ENCODE measurements at places on chromosomes 1 and 21.
A peak's percentile ranks its signal among the peaks of the same experiment; 100 is the strongest.

DNA sequence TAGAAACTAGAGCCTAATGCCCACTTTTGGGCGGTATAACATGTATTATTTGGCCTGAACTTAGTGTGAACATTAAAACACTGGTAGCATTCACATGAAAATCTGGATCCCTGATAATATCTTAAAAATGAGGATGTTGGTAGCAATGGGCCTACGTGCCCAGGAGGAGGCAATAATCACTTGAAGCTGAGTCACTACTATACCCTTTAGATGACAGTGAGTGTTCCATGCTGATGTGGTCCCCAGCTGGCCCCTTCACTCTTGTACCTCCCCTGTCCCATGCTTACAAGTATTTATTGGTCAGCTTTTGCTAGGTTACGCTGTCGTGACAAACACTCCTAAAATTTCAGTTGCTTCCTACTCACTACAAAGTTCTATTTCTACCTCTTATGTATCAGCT lies 23.0 kb upstream of the POU2F1 start:
- no peak for DNase-seq

- no peak for DNase-seq
These were observed 10.1 kb downstream of the NEK7 start for GRCh38 chr1:198166900-198167299.

- DNase-seq = no peak
These were observed 215.5 kb downstream of the KCNJ6 start for GRCh38 chr21:37700641-37701202.

DNA sequence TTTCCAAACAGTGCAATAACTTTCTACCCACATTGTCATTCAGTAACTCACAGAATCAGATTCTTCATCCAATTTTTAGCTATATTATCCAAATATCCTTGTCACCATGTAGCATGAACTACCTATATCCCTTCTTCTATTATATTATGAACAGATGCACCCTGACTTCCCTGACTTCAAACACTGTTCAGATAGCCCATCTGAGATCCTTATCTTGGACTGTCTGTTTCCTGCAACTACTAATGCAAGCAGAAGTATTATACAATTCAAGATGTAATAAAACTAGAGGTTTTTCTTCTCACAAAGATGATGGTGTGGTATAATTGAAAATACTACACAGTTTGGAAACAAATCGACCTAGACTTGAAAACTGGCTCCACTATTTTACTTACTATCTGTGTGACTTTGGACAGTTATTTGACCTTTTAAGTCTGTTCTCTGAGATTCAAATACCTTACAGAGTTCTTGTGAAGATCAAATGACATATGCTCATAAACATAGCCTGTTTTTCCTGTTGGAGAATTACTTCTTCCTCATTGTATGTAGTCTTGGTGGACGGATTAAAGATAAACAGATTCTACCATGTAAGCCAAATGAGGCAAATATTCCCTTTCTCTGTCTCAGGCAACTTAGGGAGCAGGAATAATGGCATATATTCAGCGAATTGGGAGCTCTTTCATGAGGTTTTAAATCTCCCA lies 407.9 kb upstream of the ZRANB2 start:
- no peak for DNase-seq

DNA sequence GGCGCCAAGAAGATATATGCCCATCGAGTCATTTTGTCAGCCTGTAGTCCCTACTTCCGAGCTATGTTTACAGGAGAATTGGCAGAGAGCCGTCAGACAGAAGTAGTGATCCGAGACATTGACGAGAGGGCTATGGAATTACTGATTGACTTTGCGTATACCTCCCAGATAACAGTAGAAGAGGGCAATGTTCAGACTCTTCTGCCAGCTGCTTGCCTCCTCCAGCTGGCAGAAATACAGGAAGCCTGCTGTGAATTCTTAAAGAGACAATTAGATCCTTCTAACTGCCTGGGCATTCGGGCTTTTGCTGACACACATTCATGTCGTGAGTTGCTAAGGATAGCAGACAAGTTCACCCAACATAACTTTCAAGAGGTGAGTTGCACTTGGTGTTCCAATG lies 19.1 kb downstream of the KLHL20 start:
- DNase-seq = no peak

GRCh38 chr1:55250399-55251075 lies 35.4 kb upstream of the USP24 start:
- DNase-seq = no peak

DNA sequence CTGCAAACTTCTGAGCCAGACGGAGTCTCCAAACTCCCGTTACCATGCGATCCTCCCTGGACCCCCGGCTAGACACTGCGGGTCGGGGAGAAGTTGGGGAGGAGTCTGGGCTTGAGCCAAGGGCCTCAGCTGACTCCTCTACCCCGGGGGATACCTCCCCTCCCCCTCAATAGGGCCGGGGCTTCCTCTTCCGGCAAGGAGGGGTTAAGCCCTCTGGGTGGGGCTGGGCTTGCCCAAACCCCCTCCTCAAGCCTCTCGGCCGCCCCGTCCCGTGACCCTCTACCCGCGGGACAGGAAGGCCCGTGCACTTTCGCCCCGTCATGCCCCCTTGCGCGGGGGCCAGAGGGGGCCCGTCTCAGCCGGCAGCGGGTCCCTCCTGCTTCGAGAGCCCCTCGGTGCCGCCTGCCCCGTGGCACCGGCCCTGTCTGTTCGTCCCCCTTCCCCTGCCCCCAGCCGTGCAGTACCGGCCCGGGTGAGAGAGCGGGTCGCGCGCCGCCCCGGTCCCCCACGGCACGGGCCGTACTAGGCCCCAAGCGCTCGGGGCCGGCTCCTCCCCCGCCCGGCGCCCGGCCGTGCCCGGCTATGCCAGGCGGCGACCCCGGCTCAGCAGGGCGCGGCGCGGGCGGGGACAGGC lies 652 bp downstream of the ARL8A start:
- DNase-seq = no peak

- no peak for DNase-seq
These were observed 21.5 kb upstream of the STMN1 start for GRCh38 chr1:25927521-25928265.

DNA sequence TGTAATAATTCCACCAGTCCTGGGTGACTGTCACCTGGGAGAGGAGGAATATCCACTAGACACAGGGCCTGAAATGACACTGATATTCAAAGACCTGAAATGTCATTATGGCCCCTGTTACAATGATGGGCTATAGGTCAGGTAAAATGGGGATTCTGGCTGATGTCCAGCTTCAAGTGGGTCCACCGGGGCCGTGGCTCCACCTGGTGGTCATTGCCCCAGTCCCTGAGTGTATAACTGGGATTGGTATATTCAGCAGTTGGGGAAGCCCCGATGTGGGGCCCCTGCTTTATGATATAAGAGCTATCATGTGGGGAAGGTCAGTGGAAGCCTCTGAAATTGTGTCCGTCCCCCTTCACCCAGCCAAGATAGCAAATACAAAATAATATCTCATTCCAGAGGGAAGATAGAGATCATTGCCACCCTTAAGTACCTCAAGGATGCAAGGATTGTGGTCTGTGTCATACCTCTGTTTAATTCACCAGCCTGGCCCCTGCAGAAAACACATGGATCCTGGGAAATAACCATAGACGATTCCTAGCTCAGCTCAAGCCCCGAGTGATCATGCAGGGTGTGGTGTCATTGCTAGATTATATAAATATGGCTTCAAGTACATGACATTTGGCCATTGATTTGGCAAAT lies 19.4 kb downstream of the PLEKHO1 start:
- peak; percentile 34 for DNase-seq

GRCh38 chr1:153617663-153618062 lies 1.5 kb upstream of the S100A14 start:
- DNase-seq = no peak

DNA sequence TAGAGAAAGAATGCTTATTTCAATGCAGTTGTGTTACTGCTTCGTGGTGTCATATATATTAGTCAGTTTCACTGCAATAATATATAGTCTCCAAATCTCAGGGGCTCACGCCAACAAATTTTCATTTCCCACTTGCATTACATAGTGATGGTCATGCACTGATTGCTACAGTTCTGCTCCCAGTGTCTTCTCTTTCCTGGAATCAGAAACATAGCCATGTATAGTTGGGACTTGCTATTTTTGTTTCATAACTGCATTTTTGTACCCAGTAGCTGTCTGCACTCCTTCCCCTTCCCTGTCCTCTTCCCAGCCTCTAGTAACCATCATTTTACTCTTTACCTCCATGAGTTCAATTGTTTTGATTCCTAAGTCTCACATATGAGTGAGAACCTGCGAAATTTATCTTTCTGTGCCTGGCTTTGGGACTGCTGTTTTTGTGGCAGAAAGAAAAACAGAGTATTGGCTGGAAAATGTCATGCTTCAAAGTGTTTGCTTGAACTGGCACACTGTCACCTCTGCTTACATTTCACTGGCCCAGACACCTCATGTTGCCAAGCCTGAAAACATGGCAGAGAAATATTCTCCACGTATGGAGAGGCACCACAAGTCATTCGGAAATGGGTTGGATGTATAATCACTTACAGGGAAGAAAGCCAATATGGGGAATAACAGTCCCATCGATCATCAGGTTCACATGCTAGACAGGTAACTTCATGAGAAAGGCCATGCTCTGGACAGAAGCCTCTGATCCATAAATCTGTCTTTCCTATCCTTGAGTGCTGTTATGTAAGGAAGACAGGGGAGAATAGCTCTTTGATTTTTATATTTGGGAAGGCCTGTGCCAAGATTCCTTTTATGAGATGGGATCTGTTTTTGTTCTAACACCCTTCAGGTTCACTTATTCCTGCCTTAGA lies 60.4 kb upstream of the BACH1 start:
- DNase-seq = no peak

DNA sequence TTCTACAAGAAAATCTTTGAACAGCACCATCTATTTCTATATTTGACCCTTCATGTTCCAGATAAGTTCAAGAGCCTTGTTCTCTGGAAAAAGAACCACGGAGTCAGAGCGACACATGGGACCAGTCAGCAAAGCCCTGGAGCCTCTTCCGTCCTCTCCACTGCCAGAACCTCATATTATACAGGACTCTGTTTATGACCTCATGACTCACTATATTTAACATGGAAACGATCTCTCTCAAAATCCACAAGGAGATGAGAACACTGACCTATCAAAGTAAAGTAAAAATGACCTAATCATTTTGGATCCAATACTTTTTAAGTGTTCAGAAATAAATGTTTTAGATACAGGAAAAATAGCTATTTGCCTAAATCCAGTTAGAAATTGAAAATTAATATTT lies 124.6 kb upstream of the KRTAP19-8 start:
- DNase-seq = no peak

DNA sequence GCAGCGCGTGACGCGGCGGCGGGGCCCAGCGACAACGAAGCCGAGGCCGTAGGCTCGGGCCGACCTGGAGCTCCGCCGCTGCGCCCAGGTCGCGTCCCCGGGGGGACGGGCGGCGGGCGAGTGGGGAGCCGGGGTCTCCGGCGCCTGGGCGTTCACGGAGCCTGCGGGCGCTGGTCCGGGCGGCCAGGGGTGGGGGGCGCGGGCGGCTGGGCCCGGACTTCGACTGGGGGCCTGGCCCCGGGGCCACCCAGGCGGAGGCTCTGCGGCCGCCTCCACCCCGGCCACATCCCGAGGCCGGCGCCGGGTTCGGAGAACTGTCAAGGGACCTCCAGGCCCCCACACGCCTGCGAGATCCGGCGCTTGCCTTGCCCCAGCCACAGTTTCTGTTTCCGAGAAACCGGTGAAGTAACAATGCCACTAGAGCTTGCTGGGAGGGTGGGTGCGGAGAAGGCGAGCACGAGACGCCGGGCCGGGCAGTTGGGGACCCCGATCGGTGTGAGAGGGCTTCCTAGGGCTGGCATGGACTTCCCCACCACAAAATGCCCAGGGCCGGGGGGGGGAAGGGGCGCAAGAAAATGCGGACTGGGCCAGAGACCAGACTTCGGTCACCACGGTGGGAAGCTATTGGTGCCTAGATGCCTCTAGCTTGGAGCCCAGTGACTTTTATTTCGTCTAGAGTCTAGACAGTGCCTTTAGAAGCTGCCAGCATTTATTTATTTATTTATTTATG lies 501 bp downstream of the FBXO6 start:
- peak; percentile 47 for DNase-seq

- no peak for DNase-seq
These were observed 263.2 kb upstream of the ZP4 start for GRCh38 chr1:238153939-238154338.

DNA sequence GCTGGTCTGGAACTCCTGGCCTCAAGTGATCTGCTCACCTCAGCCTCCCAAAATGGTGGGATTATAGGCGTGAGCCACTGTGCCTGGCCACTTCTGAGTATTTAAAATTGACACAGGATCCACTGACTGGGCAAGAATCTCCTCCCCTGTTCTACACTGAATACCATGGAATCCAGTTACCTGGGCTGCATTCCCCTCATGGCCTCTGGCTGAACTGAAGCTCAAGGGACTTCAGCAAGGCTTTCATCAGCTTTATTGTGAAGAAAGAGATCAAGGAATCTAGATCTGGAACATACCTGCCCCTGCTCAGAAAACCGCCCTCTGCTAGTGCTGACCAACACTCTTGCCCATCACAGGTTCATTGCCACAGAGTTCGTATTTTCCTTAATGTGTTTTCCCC lies 20.5 kb downstream of the NCF2 start:
- DNase-seq = no peak

DNA sequence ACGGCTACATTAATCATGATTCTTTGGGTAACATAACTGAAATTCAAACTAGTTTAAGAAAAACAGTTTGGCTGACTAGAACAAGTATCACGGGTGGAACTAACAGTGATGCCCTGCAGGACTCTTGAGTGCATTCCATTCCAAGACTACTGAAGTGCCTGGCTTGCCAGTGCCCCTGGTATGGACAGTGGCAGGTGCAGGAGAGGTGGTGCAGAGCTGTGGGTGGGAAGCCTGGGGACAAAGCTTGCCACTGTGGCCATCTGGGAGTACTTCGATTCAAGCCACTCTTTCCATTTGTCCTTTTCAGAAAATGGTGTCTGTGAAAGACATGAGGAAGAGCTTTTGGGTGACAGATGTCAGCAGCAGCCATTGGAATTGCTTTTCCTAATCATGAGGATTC lies 166.5 kb downstream of the RRAGC start:
- DNase-seq = no peak

DNA sequence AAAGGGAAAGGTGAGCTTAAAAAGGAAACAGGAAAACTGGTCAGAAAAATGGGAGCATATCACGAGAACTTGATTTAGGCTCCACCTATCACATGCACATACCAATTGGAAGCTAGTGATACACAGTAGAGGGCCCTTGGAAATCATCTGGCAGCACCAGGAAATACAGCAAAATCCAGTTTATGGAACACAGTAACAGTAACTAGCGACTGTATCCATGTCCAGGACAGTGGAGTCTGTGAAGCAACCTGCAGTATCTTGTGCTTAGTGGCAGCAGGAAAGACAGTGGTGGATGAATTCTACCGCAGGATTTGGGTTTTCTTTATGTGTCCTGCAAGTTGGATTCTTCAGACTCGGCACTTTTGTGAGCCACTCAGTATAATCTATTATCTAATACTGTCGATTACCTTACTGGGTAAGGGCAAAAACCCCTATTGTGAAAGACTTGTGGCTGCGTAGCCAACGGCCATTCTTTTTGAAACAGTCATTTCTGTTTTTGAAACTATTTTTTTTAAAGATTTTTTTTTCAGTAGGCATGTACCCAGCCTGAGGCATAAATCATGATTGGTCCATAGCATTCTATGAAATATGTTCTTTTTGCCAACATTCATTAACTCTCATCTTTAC lies 1.6 kb upstream of the KDM4A start:
- DNase-seq = no peak

- peak; percentile 27 for DNase-seq
These were observed 779 bp upstream of the DEGS1 start for GRCh38 chr1:224182057-224182865.

GRCh38 chr21:45932922-45933502 lies 48.6 kb upstream of the COL6A1 start:
- DNase-seq = no peak
